ENCODE measurements at places on chromosomes 2 and 18.

GRCh38 chr18:79518028-79518682 is 122.4 kb downstream of the NFATC1 start:
- no peak for DNase-seq

- DNase-seq: no peak
These were observed 14.4 kb downstream of the MGAT5 start for GRCh38 chr2:134268265-134268664.

GRCh38 chr2:109162999-109163398 is 34.0 kb downstream of the SH3RF3 start:
- DNase-seq: peak; percentile 20

DNA sequence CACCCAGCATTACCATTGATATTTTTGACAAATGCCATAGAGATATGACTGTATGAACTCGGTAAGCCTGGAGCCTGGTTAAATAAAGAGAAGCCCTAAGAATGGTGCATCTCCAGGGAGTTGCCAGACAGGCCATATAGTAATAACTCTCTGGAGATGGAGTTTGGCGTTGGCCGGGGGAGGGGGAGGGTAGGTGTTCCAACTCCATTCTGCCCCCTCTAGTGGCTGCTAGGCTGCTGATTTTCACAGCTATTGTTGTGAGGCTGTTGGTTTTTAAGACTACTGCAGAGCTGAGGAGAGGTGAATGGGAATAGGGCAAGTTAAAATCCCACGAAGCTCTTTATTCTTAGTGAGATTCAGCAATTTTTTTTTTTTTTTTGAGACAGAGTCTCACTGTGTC is 99.9 kb downstream of the GALNT14 start:
- no peak for DNase-seq

DNA sequence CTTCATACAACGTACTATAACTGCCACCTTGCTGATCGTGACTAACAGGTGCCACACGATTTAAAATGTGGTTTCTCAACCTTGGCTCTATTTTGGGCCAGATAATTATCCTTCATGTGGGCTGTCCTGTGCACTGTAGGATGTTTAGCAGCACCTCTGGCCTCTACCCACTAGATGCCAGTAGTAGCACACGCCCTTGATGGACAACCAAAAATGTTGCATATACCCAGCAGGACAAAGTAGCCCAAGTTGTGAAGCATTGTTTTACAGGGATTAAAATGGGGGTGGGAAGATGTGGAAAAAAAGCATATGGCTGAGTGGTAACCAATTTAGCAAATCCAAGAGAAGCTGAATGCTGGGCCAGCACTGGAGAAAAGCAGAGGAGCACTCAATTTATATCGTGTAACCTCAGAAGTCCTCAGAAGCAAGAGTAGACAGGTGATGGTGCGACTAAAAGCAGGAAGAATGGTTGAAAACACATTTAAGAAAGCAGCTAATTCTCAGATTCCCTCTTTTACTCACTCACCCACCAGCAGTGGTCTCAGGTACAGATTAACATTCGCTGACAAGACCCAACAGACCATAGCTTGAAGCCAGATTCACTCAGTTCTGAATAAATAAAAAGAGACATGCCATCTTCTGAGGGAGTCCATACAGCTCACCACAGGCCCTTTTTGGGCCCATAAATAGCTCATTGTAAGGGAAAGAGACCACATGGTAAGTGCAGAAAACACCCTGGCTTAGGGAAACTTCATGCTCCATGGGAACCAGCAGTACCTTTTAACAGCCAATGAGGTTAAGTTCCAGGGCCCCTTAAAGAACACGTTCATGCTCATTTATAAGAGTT is 50.6 kb downstream of the RAPH1 start:
- no peak for DNase-seq

DNA sequence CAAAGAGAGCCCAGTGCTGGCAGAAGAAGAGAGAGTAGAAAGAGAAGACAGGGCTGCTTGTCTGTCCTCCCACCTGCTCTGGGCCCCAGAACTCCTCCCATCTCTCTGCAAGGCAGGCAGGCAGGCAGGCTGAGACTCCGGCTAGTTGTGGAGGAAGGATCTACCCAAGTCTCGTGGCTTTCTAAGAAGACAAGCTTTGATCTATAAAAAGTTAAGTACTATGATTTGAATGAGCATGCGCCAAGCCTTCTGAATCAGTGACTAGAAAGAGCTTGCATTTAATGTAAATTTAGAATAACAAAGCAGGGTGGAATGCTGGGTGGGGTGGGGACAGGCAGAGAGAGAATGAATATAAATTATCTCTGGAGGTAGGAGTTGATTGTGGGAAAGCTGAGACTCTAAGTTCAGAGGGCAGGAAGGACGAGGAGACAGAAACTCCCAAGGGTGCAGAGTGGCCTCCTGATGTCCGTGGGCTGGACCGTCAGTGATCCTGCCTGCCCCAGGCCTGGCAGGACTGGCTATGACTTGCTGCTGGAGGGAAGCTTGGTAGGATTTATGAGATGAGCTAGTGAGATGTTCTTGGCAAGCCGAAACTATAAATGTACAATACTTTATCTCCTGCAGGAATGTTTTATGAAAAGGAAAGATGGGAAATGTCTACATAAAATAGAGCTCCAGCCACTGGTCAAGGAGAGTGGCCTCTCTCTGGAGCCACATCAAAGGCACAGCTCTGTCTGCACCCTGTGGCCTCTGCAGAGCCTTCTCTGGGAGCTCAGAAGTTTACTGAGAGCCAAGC is 447.5 kb downstream of the TNS1 start:
- no peak for DNase-seq

GRCh38 chr2:35741556-35741955 is 614.0 kb upstream of the CRIM1 start:
- no peak for DNase-seq

- DNase-seq: no peak
These were observed 44.0 kb downstream of the ATP6V1C2 start for GRCh38 chr2:10765461-10765860.

All from NCI-H1092 (cell line).